ENCODE measurements at places on chromosomes 2 and 18.

DNA sequence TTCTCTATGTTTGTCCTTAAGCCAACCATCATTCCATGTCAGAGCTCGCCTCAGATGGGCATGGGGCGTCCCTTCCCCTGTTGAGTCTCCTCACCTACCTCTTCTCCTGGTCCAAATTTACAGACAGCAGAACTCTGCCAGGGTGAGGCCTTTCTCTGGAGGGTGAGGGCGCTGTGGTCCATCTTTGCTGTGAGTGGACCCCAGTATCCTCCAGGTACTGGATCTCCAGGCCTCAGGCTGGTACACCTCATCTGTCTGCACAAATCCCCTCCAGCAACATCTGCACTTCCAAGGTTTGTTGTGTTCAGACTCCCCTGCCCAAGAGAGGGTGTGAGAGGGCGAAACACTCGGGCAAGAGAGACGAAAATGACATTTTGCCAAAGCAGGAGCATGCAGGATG, 63.9 kb upstream of the EDAR start:
- no peak for DNase-seq

DNA sequence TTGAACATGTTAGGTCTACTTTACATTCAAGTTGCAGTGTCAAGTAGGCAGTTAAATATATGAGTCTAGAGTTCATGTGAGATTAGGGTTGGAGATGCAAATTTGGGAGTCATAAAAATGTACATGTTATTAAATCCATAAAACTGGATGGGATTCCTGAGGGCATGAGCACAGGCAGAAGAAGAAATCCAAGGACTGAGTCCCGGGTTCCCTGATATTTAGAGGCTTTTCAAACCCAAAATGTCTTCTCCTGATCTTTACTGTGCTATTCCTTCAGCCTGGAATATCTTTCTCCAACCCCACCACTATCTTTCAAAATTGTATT, 23.3 kb upstream of the EXOC6B start:
- no peak for DNase-seq

GRCh38 chr2:53744395-53745065, 23.1 kb upstream of the CHAC2 start:
- DNase-seq: no peak

- DNase-seq: no peak
Measured at GRCh38 chr2:64751286-64752260, 97.9 kb upstream of the SERTAD2 start.

- no peak for DNase-seq
Measured at GRCh38 chr2:55861733-55862132, 61.8 kb downstream of the EFEMP1 start.

DNA sequence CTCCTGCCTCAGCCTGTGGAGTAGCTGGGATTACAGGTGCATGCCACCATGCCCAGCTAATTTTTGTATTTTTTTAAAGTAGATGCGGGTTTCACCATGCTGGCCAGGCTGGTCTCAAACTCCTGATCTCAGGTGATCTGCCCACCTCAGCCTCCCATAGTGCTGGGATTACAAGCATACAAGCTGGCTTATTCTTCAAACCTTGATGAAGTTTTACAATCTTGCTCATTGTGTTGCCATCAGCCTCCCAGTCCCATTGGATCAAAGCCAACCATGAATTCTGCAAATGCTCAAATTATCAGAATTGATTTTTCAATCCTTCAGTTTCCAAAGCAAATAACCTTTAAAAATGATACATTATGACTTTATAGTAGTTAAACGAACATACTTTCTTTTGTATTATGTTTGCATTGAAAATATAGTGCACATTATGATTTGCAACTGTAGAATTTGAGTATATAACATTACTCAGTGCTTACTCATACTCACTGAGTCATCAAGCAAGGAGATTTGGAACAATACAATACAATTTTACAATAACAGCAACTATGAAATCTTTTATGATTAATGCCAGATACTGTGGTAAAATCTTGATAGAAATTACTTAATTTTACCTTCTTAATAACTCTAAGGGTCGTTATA, 1491.9 kb upstream of the CELF4 start:
- DNase-seq: no peak

DNA sequence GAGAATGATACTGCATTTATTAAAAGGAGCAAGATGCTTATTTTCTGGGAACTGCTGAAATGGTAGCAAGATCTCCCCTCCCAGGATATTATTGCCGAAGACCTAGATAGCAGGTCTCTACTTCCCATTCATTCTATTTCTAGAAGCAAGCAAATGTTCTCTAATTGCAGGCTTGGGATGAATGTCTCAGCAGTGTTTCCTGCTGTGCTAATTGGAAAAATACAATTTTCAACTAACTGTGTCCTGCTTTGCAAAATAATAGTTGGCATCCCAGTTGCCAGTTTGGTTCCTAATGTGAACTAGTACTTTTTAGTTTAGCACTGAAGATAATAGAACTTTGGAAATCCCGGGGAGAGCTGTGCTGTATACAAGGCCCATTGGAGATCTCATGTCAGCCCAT, 26.1 kb downstream of the SLC20A1 start:
- DNase-seq: no peak

DNA sequence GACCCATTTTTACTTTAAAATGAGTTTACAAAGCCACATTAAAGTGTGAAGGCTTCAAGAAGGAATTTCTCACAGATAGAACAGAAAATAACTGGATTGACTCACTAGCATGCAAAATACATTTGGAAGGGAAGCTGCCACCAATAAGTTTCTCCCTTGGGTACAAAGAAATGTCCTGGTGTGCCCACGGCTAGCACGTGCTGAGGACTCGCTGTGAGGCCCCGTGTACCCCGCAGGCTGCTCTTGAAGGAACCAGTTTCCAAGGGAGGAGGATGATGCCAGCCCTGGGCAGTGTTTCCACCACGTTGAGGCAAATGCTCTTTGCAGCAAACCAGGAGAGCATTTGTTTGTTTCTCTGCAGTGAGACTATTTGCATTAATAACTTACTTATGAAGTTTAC, 207.3 kb downstream of the SH3RF3 start:
- no peak for DNase-seq

DNA sequence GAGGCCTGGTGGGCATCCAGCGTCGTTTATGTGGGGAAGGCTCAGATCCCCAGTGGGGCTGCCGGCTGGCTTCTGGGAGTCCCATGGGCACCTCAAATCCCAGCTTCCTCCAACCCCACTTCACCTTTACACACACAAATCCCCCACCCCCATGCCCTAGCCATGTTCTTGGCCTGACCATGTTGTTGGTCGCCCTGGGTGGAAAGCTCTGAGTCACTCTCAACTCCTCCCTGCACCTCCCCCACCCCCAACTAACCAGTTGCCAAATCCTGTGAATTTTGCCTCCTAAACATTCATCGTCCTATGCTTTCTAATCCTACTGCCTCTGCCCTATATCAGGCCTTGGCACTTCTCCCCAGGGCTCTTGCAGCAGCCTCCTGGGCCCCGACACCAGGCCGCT, 6.4 kb downstream of the TNS1 start:
- no peak for DNase-seq

- DNase-seq: no peak
Measured at GRCh38 chr2:165456027-165456426, 13.5 kb upstream of the CSRNP3 start.

DNA sequence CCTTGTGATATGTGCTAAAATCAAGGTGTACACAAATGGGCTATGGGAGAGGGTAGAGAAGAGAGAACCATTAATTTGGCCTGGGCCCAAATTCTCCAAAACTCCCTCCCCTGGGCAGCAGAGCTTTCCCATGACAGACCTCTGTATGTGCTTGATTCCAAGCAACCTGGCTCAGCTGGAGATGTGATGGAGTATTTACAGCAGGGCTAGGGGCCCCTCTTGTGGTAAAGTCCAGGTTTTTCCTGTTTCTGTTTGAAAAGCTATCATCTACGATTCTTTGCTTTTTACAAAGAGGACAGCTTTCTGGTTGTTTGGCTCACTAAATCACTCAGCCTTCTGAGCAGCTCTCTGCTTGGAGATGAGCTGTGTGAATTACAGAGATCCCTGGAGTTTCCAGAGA, 40.3 kb downstream of the KCNS3 start:
- DNase-seq: no peak

DNA sequence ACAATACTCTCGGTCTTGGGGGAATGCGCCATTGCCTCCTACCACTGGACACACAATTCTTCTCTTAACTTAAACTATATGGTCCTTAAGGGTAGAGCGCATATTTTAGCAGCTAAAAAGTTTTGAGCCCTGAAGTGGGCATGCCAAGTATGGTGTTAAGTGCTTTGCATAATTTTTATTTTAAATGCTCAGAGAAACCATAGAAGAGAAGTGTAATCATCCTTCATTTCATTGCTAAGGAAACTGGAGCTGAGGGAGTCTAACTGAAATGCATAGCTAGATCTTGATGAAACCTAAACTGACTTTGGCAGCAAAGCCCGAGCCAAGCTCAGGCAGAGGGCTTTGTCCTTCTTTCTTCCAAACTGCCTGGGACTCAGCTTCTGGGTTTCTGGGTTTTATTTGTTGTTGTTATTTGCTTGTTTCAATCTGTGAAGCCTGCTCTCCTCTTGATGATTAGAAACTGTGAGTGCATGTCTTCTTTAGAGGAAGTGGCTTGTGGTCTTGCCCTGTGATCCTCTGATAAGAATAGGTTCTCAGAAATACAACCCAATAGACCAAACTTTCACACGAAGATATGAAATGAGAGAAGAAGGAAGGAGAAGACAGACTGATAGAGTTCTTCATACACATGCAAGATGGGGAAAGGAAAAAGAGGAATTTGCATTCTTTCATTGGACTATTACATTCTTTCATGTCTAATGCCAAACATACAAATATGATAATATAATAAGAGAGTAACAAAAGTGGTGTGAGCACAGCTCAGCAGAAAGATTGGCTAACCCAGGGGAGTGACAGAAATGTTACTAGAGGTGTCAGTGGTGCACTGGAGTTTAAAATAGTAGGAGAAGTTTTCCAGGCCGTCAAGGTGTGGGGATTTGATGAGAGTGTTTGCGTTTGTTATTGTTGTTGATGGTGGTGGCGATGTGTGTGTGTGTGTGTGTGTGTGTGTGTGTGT, 7.5 kb upstream of the RNF144A start:
- no peak for DNase-seq

DNA sequence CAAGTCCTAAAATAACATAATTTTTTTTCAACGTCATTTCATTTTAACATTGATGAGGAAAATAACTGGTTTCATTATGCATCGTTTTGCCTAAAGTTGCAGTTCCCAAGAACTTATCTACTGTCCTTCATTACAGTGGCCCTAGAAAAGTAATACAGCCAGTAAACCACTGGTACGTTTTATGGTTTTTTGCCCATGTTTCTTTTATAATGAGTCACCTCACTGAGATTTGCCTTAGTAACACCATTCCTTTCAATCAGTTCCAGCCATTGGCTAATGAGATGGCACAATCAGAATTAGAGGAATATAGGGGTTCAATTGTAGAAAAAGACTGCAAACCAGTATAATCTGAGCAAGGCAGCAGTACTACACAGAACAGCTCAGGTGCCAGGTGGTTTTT, 422.6 kb upstream of the LYPD1 start:
- DNase-seq: no peak

DNA sequence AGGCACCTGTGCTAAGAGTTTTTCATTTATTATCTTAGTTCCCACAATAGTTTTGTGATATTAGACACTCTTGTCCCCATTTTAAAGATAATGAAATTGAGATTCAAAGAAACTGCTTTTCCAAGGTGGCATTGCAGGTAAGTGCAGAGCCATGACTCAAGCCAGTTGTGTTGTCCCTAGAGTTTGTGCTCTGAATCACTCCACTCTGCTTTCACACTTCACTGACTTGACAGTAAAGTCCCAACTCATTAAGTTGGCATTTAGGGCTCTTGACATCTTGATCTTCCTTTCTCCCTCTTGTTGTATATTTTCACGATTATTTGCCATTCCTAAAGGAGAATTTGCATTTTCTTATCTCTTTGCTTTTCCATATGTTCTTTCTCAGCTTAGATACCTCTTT, 114.3 kb downstream of the DIS3L2 start:
- DNase-seq: no peak

- no peak for DNase-seq
Measured at GRCh38 chr2:229832510-229832898, 89.3 kb downstream of the TRIP12 start.

- DNase-seq: no peak
Measured at GRCh38 chr2:15096873-15097272, 464.3 kb downstream of the NBAS start.

GRCh38 chr2:127740665-127741288, 39.5 kb downstream of the SFT2D3 start:
- DNase-seq: no peak

- DNase-seq: no peak
Measured at GRCh38 chr18:14908541-14908940, 160.6 kb downstream of the ANKRD30B start.

DNA sequence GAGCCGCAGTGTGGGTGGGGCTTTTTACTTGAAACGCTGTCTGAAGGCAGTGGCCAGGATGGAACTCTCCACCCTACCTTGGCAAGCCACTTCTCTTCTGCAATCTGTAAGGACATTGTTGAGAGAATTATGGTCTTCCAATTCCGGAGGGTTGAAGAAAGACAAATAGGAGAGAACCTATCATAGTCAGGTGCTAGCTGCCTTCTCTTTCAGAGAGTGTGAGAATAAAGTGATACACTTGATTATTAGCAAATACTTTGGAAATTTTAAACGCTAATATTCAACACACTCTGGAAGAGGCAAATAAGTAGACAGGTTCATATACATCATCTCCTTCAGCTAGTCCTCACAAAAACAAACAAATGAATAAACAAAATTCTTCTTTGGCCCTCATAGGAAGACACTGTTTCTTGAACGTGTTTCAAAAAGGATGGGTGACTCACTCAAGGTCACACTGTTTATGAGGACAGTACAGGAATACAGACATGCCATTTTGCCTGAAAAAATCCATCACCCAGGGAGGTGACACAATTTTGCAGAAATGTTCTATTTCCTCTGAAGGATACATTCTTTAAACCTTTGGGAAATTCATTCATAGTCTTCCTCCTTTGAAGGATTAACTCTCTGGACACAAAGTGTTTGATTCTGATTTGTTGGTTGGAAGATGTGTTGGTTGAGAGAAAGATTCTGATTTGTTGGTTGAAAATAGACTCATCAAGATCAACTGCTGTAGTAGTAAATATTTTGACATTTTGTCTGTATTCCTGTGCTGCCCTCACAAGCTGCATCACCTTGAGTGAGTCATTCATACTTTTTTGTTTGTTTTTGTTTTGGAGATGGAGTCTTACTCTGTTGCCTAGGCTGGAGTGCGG, 2.2 kb upstream of the IL1RN start:
- no peak for DNase-seq

GRCh38 chr2:9694661-9695234, 64.0 kb upstream of the YWHAQ start:
- no peak for DNase-seq

GRCh38 chr18:32507093-32507492, 36.4 kb upstream of the GAREM1 start:
- DNase-seq: no peak
